ENCODE measurements at places on chromosomes 3 and 15.

DNA sequence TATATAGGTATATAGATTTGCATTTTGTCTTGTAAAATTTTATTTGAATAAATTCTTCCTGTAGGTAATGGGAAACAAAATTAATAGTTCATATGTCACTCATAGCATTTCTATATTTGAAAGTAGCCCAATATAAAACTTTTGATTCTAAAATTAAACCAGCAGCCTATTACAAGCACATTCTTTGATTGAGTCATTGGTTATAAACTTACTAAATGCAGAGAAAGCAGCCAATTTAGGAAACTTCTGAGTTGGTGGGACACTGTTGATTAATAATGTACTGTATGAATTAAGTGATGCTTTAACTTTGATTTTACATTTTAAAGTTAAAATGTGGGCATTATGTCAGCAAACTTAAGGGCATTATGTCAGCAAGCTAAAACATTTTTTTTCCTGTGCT, 34.5 kb downstream of the NR1D2 start:
- no peak for DNase-seq

GRCh38 chr3:27422617-27423016, 53.4 kb upstream of the NEK10 start:
- DNase-seq = no peak

- DNase-seq = no peak
Measured at GRCh38 chr3:197125636-197126035, 96.0 kb upstream of the MELTF start.

GRCh38 chr15:25730918-25731317, 132.2 kb downstream of the ATP10A start:
- no peak for DNase-seq

DNA sequence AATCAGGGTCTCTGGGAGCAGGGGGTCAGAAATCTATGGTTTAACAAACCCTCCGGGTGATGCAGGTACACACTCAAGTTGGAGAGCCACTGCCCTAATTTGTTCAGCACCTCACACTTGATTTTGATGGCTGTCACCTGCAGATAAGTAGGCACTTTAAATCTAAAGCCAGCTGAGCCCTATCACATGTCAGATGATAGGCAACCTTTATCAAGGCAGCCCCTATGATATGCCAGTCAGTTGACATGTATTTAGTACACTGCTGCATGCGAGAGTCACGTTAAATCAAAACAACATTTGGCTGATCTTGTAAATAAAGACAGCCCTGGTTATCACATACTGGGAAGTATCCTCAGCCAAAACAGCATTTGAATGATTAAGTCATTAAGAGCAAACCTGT, 104.4 kb upstream of the MCTP2 start:
- DNase-seq = no peak
